ENCODE measurements at places on chromosomes 1 and 21.
A peak's percentile ranks its signal among the peaks of the same experiment; 100 is the strongest.

DNA sequence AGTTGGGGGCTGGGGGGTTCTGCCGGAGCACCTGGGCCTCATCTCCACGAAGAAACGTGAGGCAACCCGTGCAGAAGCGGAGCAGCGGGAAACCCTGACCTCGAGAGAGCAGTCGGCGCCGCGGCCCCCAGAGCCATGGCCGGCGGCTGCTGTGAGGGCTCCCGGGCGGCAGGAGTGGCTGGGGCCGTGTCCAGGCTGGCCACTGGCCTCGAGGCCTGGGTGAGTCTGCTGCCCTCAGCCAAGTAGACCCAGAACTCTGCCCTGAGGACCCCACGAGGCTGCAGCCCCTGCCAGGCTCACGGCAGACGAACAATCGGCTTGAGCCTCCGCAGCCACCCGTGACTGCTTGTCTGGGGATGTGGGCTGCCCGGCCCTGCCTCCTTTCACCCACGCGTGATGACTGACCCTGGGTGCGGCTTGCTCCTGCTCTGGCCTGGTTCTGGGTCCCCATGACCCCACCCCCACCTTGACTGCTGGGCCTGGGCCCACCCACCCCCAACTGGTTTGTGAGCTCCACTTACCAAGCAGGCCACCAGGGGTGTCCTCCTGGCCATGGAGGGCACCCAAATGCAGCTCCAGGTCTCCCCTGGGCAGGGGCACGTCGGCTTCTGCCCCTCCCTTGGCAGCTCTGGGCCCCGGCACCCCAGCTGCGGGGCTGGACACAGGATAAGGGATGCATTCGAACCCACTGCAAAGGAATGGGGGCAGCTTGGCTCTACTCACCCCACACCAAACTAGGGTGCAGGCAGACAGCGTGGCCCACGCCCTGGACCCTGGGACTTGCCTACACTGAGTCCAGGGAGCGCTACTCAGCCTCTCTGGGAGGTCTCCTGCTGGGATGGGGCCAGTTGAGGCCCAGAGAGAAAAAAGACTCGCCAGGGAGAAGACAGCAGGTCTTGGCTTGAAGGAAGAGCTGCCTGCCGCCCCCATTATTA lies 34.2 kb downstream of the MORN1 start:
- no peak for ATAC-seq

DNA sequence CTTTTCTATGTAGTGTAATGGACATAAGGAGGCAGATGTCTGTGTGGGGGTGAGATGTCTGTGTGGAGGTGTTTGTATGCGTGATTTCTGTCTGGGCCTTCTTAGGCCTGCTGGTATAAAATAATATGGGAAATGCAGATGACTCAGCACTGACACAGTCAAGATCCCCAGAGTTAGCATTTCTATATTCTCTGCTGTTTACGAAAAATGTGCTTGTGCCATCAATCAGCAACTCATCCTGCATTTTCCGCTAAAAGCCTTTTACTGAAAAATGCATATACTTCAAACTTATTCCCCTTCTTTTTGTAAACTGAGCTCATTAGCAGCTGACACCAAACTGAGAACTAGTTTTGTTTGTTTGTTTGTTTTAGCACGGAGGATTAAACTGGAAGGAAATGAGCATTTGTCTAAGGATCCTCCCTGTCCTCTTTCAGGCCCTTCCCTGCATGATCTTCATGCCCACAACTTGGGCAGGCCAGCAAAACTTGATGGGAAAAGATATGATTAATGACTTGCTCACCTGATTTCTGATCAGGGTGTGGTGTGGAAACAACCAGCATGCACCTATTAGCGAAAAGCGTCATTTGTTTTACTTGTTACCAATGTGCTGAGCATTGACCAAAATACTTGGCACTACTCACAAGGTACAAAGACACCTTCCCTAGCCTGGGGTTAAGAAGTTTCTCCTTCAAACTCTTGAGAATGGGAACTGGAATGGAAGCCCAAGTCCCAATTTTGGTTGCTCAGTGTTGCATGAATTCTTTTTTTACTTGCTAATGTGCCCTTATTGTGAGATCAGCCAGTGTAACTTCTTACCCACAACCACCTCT lies 77.4 kb downstream of the NDUFS5 start:
- ATAC-seq, result no peak

GRCh38 chr1:168767894-168768584 lies 39.0 kb upstream of the DPT start:
- ATAC-seq, result peak; percentile 59

GRCh38 chr1:221190249-221190648 lies 311.0 kb downstream of the HLX start:
- no peak for ATAC-seq

- no peak for ATAC-seq
Measured at GRCh38 chr1:76492752-76493430, 374.4 kb upstream of the ST6GALNAC5 start.

- no peak for ATAC-seq
Measured at GRCh38 chr1:64848136-64848535, 103.3 kb downstream of the RAVER2 start.

DNA sequence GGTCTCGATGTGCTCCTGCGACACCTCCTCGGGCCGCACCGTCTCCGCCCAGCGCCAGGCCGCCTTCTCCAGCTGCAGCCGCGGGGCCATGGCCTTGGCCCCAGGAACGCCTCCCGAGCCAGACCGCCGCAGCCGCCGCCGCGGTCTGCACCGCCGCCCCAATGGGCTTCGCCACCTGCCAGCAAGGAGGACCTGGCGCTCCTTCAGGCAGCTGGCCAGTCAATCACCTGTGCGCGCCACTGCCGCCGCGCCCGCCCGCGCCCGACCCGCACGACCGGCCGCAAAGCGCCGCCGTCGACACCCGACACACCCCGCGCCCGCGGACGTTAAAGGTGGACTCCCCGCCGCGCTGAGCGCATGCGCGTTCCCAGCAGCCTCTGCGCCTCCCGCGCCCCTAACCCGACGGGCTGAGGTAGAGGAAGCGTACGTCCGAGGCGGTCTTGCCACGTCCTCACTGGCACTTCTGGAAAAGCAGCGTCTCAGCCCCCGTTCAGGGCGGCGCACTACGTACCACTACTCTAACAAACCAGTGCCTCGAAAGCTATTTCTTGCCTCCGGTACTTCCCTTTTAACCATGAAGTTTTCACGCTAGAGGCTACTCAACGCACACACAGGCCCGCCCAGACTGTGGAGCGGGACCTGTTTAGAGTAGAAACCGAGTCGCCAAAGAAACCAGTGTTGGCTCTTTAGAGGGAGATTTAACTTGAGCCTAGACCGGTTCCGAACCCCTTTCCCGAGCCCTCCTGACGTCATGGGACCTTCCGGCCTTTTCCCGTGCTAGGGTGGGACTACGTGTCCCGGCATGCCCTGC lies at the start of gene USP48:
Gene USP48 (minus strand): TSS at position 282 of the 811 bp plus-strand sequence. CDS start 192 bp downstream, at position 90.
- peak; percentile 97 for ATAC-seq

GRCh38 chr1:46364612-46365011 lies 24.0 kb downstream of the NSUN4 start:
- ATAC-seq, result no peak

DNA sequence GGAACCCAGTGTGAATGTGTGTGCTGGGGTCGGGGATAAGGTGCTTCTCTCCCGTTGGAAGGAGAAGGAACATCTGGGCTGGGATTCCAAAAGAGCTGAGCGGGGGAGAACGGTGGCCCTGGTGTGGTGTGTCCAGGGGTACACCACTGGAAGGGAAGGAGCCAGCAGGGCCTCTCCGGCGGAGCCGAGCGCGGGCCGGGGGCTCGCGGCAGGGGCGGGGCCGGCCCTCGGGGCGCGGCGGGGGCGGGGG lies 231 bp upstream of the RPS6KA1 start:
- peak; percentile 46 for ATAC-seq

Measured in gastroesophageal sphincter (tissue), 4 donors.